GDM1 (cell line): ENCODE measurements at places on chromosomes 3 and 15.

DNA sequence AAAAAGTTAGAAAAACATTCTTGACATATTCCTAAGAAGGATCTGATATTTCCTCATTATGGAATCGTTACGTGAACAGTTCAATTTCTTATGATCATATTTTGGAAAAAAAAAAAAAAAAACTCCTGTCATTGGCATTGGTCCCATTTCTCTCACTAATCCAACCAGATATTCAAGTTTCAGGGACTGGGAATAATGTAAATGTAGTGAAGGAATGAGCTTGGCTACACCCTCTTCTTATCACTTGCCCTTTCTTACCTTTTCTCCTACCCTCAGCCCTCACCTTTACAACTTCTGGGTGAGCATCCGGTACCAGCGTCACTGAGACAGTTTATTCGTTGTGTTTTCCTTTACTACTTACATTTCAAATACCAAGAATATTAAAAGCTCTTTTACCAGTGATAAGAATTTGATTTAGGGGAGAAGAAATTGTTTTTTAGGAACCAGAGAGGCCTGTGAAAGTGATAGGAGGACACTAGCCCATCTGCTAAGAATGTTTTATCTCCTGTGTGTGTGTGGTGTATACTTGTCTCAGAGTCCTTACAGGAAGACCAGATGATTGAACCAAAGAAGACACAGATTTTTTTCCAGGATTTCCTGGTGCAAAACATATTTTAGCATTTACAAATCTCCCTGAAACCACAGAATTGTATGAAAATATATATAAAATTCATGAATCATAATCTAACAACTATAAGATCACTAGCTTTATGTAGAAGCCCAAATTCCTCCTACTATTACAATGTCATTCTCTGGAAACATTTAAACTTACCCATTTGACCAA is 946.7 kb downstream of the ZPLD1 start:
- no peak for DNase-seq

GRCh38 chr15:36970522-36970921 is 129.8 kb downstream of the MEIS2 start:
- DNase-seq, result no peak

DNA sequence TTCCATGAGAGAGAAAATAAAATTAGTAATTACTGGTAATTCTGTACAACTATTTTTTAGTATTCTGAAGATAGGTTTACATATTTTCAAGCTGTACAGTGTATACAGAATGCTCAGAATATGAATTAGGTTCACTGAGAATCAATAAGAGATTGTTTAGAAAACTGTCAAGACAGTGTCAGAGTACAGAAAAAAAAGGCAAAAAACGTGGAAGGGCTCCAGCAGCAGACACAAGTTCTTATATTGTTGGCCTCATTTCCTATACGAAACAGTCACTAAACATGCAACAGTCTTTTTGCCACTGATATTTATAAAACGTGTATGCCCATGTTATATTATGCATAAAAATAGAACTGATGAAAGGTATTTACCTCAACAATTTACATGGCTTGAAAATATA is 103.9 kb downstream of the ISL2 start:
- no peak for DNase-seq

DNA sequence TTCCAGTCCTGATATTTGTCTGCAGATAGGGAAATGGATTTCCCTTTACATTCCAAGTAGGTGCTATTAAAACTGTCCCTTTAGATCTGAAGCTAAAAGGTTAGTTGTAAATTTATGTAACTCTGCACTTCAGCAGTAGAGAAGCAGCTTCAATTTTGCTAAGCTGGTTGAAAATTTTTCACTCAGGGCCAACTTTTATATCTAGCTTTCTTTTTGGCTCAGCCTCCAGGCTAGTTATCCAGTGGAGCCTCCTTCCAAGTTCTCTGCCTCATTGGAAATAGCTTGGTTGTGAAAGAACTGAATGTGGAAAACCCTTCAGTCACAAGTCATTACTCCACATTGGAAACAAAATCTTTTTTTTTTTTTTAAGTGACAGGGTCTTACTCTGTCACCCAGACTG is 8.2 kb upstream of the ZNF660 start:
- no peak for DNase-seq

GRCh38 chr3:31102196-31102879 is 207.9 kb upstream of the GADL1 start:
- no peak for DNase-seq

GRCh38 chr3:79477242-79477641 is 290.6 kb downstream of the ROBO1 start:
- DNase-seq, result no peak

GRCh38 chr3:5195605-5196004 is 8.1 kb downstream of the EDEM1 start:
- peak; percentile 34 for DNase-seq

GRCh38 chr3:11096266-11097139 is 57.8 kb upstream of the HRH1 start:
- peak; percentile 57 for DNase-seq

DNA sequence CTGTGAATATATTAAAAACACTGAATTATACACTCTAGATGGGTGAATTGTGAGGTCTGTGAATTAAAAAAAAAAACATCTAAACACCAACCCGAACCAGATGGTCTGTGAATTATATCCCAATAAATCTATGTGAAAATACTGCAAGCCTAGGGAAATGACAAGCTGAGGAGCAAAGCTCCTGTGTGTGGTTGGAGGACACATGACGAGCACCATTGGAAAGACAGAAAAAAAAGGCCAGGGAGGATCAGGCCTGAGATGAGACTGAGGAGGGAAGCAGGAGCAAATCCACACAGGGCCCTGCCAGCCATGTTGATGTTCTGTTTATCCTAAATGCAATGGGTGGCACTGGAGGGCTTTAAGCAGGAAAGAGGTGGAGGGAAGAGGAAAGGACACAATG is 200.0 kb downstream of the RORA start:
- DNase-seq, result no peak

GRCh38 chr3:123143669-123144411 is 57.9 kb upstream of the SEC22A start:
- DNase-seq, result no peak

GRCh38 chr3:149670742-149671492 is 13.1 kb upstream of the WWTR1 start:
- no peak for DNase-seq

DNA sequence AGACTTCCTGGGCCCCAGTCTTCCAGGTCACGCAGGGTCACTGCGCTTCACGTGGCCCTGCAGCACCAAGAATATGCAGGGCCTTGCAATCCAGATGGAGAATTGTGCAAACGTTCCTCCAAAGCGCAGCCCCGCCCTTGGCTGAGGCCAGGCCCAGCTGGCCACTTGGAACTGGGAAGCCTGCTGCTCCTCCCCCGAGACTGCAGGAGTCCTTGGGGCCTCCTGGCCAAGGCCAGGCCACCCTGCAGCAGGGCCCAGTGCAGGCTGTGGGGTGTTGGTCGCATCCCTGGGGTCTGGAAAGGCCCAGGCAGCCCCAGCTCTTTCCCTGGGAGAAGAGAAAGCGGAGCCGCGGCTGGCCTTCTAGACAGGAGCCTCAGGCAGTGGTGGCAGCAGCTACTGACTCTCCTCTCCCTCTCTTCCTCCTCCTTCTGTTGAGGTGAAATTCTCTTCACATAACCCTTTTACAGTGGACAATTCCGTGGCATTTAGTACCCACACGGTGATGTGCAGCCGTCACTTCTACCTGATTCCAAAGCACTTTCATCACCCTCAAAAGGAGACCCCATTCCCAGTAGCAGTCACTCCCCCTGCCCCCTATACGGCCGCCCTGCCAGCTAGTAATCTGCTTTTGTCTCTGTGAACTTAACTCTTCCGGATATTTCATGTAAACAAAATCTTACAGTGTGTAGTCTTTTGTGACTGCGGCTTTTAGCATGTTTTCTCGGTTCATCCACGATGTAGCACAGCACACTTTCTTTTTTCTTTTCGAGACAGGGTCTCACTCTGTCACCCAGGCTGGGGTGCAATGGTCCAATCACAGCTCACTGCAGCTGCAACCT is 103.9 kb downstream of the TMEM266 start:
- DNase-seq, result no peak

DNA sequence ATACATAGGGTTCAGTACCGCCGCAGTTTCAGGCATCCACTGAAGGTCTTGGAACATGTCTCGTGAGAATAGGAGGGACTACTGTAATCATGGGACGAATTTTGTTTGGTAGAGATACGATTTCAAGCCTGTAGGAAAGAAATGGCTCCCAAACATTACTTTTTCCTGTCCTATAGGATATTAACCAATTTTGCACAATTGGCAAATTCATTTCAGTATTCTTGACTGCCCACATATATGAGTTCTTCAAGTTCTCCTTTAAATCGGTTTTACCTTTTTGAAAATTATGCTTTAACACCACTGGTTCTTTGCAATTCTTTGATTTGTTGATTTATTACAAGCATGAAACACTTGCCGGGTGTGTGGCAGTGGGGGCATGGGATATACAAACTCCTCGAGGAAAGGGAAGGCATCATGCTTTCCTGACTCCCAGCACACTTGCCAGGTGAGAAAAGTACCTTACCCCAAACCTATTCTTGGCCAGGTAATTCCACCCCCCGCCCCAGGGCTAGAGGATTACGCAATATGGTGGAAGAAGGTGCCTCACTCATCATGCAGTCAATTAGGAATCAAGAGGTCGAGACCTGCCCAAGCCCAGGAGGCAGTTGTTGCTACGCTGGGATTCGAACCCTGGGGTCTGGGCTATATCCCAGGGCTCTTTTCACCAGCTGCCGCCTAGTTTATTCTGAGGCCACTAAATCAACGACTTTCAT is 584 bp upstream of the LARS2 start:
- DNase-seq, result no peak

GRCh38 chr15:72230197-72231065 is 559 bp downstream of the PKM start:
- peak; percentile 83 for DNase-seq
